Small intestine (tissue), 16 donors: ENCODE measurements at places on chromosomes 11 and 22. TPM values are rescaled to one million over a fixed set of nuclear protein-coding genes. Genes with fewer than 3 reads are reported as not detected.

Gene SLC22A8
- 0.09 TPM for polyA plus RNA-seq

Gene SLC1A2
- 0.18 TPM for polyA plus RNA-seq

Gene HBG2
- polyA plus RNA-seq: not detected

Gene GPR83
- 0.13 TPM for polyA plus RNA-seq

Gene KCTD14
- polyA plus RNA-seq: 4.9 TPM

Gene RAG1
- 1.4 TPM for polyA plus RNA-seq

Gene PPM1F
- polyA plus RNA-seq: 4.6 TPM

Gene PDE3B
- 0.81 TPM for polyA plus RNA-seq

Gene SLC5A1
- polyA plus RNA-seq: 29.6 TPM

Gene UBE2L3
- polyA plus RNA-seq: 82.1 TPM

Gene OR5B21
- not detected for polyA plus RNA-seq

Gene TSPAN32
- polyA plus RNA-seq: 47.7 TPM

Gene ANGPTL5
- not detected for polyA plus RNA-seq

Gene CRYBA4
- 0.10 TPM for polyA plus RNA-seq

Gene PKP3
- 152 TPM for polyA plus RNA-seq

Gene LRRC32
- polyA plus RNA-seq: 10.6 TPM

Gene FOLR3
- not detected for polyA plus RNA-seq

Gene IGLL1
- not detected for polyA plus RNA-seq

Gene CDC42EP1
- polyA plus RNA-seq: 81.5 TPM

Gene CRY2
- 6.7 TPM for polyA plus RNA-seq

Gene KAT5
- polyA plus RNA-seq: 76.7 TPM

Gene SH3BP1
- polyA plus RNA-seq: 29.1 TPM

Gene CEND1
- polyA plus RNA-seq: not detected

Gene SCGB1A1
- 11.2 TPM for polyA plus RNA-seq

Gene DRD4
- polyA plus RNA-seq: 0.51 TPM

Gene AQP11
- polyA plus RNA-seq: 10.3 TPM

Gene KCNK7
- polyA plus RNA-seq: 31.1 TPM

Gene OR5F1
- polyA plus RNA-seq: not detected

Gene APOA4
- polyA plus RNA-seq: 749 TPM

Gene MPZL2
- 1.6 TPM for polyA plus RNA-seq

Gene CCDC134
- polyA plus RNA-seq: 2.2 TPM

Gene OR10D3
- not detected for polyA plus RNA-seq

Gene SELENOM
- polyA plus RNA-seq: 14.8 TPM

Gene ART1
- polyA plus RNA-seq: not detected

Gene OR2AG2
- 0.09 TPM for polyA plus RNA-seq

Gene CSTPP1
- polyA plus RNA-seq: 32.9 TPM

Gene GLB1L2
- 9.6 TPM for polyA plus RNA-seq

Gene SIPA1
- 21.7 TPM for polyA plus RNA-seq

Gene PHLDB1
- polyA plus RNA-seq: 28.6 TPM

Gene TPBGL
- not detected for polyA plus RNA-seq

Gene KRTAP5-2
- not detected for polyA plus RNA-seq

Gene CNGA4
- polyA plus RNA-seq: 0.09 TPM

Gene DPP3
- polyA plus RNA-seq: 67.7 TPM

Gene ELMOD1
- polyA plus RNA-seq: 0.18 TPM

Gene SPINDOC
- 3.0 TPM for polyA plus RNA-seq

Gene SC5D
- polyA plus RNA-seq: 23.7 TPM

Gene SCGB1C1
- polyA plus RNA-seq: not detected

Gene LYVE1
- 5.7 TPM for polyA plus RNA-seq

Gene MTFP1
- 36.7 TPM for polyA plus RNA-seq

Gene CDC45
- 2.2 TPM for polyA plus RNA-seq

Gene OR52I2
- not detected for polyA plus RNA-seq

Gene CTR9
- 44.7 TPM for polyA plus RNA-seq

Gene GAS2L1
- 3.9 TPM for polyA plus RNA-seq

Gene CD3D
- polyA plus RNA-seq: 7.1 TPM

Gene HBB
- 7.6 TPM for polyA plus RNA-seq

Gene PANX3
- 0.04 TPM for polyA plus RNA-seq
